ENCODE measurements at places on chromosomes 2 and 18.

GRCh38 chr2:179876266-179876665, 14.9 kb upstream of the ZNF385B start:
- no peak overlapping the region for H3K4me3 ChIP-seq
- H3K27ac ChIP-seq: no peak overlapping the region
- H3K27me3 ChIP-seq: peaks cover 29% of the 10 kb centered on the region
- H3K4me1 ChIP-seq: no peaks in the 10 kb centered on the region

- H3K4me3 ChIP-seq: no peak overlapping the region
- no peak overlapping the region for H3K27ac ChIP-seq
- no peak for DNase-seq
- H3K27me3 ChIP-seq: no peaks in the 10 kb centered on the region
- peaks cover 19% of the 10 kb centered on the region for H3K4me1 ChIP-seq
Measured at GRCh38 chr2:20352581-20353216, 2.1 kb upstream of the PUM2 start.

DNA sequence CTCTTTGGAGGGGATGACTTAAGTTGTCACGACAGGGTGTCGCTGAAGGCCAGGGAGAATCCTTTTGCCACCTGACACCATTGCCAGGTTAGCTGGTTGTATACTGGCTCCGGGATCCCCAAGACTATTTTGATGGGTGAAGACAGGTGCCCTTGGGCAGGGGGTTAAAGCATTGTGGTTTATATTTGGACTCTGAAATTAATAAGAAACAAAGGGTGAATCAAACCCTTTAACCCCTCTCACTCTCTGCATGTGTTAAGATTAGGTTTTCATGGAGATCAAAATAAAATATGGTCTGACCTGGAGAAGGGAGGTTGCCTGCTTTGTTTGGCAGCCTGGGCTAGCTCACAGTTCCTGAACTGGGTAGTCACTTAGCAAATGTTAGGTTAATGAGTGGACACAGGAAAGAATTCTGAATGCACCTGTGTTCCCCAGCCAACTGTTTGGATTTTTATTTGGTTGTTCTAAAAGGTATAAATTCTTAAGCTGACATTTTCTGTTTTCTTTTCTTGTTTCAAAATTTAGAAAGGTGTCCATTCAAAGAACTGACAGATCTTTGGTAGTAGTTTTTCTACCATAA, 301.7 kb downstream of the KCNS3 start:
- no peak overlapping the region for H3K4me3 ChIP-seq
- no peak overlapping the region for H3K27ac ChIP-seq
- DNase-seq: no peak

DNA sequence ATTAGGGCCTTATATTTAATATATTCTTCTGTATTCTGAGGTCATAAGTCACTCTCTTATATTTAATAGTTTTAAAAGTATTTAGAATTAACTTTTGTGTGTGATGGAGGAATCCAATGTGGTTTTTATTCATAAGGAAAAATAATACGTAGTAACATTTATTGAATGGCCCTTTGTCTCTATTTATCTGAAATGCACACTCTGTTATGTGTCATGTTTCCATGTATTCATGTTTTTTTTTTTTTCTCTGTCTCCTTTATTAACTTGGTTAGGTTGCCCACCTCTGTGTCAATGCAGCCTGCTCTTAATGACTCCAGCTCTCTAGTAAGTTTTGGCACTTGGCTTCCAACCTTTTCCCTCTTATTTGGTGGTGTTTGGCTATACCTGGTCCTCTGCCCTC, 33.8 kb downstream of the RNF144A start:
- peaks cover 23% of the 10 kb centered on the region for H3K4me1 ChIP-seq
- peaks cover 8% of the 10 kb centered on the region for H3K36me3 ChIP-seq
- H3K27me3 ChIP-seq: no peaks in the 10 kb centered on the region
- no peak overlapping the region for H3K4me3 ChIP-seq
- DNase-seq: no peak

- H3K36me3 ChIP-seq: no peaks in the 10 kb centered on the region
- no peak overlapping the region for H3K4me3 ChIP-seq
- peaks cover 4% of the 10 kb centered on the region for H3K4me1 ChIP-seq
- no peaks in the 10 kb centered on the region for H3K27me3 ChIP-seq
- no peak for DNase-seq
Measured at GRCh38 chr2:117342415-117342814, 472.1 kb upstream of the DDX18 start.

GRCh38 chr2:147665105-147665504, 179.7 kb upstream of the ACVR2A start:
- no peak for DNase-seq
- no peaks in the 10 kb centered on the region for H3K4me1 ChIP-seq
- H3K4me3 ChIP-seq: no peak overlapping the region
- H3K27ac ChIP-seq: no peak overlapping the region
- no peaks in the 10 kb centered on the region for H3K36me3 ChIP-seq

DNA sequence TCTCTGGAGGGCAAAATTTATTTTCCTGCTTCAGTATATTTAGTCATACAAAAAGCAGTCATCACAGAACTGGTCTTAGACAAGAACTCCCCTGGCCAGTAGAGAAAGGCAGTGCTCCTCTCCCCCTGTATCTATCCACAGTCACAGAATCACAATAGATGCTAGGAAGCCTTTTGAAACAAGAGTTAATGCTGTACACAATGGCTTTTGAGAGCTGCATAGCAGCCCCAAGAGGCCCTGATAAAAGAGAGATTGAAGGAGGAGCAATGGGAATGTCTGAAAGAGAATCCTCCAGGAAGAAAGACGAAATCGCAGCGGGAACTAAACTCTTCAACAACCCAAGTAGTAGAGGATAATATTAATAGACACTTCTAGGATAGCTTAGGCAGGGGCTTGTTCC, 330.2 kb downstream of the RBM43 start:
- H3K4me3 ChIP-seq: no peak overlapping the region
- H3K4me1 ChIP-seq: peaks cover 10% of the 10 kb centered on the region
- DNase-seq: no peak
- no peaks in the 10 kb centered on the region for H3K27me3 ChIP-seq

- no peaks in the 10 kb centered on the region for H3K4me1 ChIP-seq
- peaks cover 9% of the 10 kb centered on the region for H3K27me3 ChIP-seq
- DNase-seq: no peak
- no peaks in the 10 kb centered on the region for H3K36me3 ChIP-seq
- H3K4me3 ChIP-seq: no peak overlapping the region
Measured at GRCh38 chr18:21943456-21943855, 202.9 kb downstream of the MIB1 start.

- DNase-seq: no peak
- no peaks in the 10 kb centered on the region for H3K4me1 ChIP-seq
- no peak overlapping the region for H3K27ac ChIP-seq
- no peaks in the 10 kb centered on the region for H3K27me3 ChIP-seq
- H3K36me3 ChIP-seq: peaks cover 1% of the 10 kb centered on the region
Measured at GRCh38 chr18:50034029-50034428, 160.9 kb downstream of the MYO5B start.

- H3K36me3 ChIP-seq: peaks cover 12% of the 10 kb centered on the region
- peak overlapping the region; percentile 83 for H3K27ac ChIP-seq
- H3K4me1 ChIP-seq: peaks cover 10% of the 10 kb centered on the region
- H3K4me3 ChIP-seq: peak overlapping the region; percentile 73
- no peak for DNase-seq
- H3K27me3 ChIP-seq: no peaks in the 10 kb centered on the region
Measured at GRCh38 chr2:241701149-241701398, 765 bp upstream of the ING5 start.

DNA sequence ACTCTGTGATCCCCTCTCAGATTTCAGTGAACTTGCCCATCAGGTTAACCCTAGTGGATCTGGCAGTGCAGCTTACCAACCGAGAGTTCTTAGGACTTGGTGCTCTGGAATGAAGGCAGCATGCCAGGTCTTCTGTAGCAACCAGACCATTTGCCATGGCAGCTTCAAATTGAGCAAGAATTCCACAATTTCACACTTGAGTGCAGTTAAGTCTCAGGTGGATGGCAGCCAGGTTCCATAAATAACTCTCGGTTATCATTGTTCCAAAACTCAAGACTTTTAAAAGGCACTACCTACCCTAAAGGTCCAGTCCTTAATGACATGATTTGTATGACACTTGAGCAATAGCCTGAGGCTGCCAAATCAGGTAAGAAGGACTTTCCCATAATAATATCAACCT, 48.1 kb downstream of the GALNT3 start:
- DNase-seq: no peak
- no peak overlapping the region for H3K27ac ChIP-seq
- H3K4me1 ChIP-seq: peaks cover 4% of the 10 kb centered on the region
- H3K36me3 ChIP-seq: peaks cover 3% of the 10 kb centered on the region
- no peaks in the 10 kb centered on the region for H3K27me3 ChIP-seq

- H3K36me3 ChIP-seq: peaks cover 2% of the 10 kb centered on the region
- no peaks in the 10 kb centered on the region for H3K27me3 ChIP-seq
- H3K27ac ChIP-seq: no peak overlapping the region
- DNase-seq: no peak
Measured at GRCh38 chr18:26999797-27000196, 134.3 kb upstream of the AQP4 start.

- peaks cover 39% of the 10 kb centered on the region for H3K4me1 ChIP-seq
- peak overlapping the region; percentile 73 for H3K27ac ChIP-seq
- DNase-seq: no peak
- H3K27me3 ChIP-seq: no peaks in the 10 kb centered on the region
- no peaks in the 10 kb centered on the region for H3K36me3 ChIP-seq
- H3K4me3 ChIP-seq: peak overlapping the region; percentile 98
Measured at GRCh38 chr18:51195451-51196117, 1.9 kb downstream of the MEX3C start.

DNA sequence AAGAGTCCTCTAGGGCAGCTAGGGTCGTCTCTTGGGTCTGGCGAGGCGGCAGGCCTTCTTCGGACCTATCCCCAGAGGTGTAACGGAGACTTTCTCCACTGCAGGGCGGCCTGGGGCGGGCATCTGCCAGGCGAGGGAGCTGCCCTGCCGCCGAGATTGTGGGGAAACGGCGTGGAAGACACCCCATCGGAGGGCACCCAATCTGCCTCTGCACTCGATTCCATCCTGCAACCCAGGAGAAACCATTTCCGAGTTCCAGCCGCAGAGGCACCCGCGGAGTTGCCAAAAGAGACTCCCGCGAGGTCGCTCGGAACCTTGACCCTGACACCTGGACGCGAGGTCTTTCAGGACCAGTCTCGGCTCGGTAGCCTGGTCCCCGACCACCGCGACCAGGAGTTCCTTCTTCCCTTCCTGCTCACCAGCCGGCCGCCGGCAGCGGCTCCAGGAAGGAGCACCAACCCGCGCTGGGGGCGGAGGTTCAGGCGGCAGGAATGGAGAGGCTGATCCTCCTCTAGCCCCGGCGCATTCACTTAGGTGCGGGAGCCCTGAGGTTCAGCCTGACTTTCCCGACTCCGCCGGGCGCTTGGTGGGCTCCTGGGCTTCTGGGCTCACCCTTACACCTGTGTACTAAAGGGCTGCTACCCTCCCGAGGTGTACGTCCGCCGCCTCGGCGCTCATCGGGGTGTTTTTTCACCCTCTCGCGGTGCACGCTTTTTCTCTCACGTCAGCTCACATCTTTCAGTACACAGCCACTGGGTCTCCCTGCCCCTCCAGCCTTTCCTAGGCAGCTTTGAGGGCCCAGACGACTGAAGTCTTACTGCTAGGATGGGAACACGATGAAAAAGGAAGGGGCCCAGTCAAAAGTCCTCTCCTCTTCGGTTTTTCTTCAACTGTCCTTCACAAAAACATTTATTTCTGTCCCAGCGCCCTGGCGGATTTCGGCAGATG, 8.1 kb downstream of the SIX2 start:
- H3K4me1 ChIP-seq: peaks cover 16% of the 10 kb centered on the region
- H3K36me3 ChIP-seq: no peaks in the 10 kb centered on the region
- peak overlapping the region; percentile 60 for H3K4me3 ChIP-seq
- peaks cover 100% of the 10 kb centered on the region for H3K27me3 ChIP-seq
- DNase-seq: no peak
